T follicular helper cell (primary cell): ENCODE measurements at places on chromosomes 16 and 17.

- DNase-seq: no peak
These were observed 1.0 kb downstream of the TSPOAP1 start for GRCh38 chr17:58327363-58328194.

DNA sequence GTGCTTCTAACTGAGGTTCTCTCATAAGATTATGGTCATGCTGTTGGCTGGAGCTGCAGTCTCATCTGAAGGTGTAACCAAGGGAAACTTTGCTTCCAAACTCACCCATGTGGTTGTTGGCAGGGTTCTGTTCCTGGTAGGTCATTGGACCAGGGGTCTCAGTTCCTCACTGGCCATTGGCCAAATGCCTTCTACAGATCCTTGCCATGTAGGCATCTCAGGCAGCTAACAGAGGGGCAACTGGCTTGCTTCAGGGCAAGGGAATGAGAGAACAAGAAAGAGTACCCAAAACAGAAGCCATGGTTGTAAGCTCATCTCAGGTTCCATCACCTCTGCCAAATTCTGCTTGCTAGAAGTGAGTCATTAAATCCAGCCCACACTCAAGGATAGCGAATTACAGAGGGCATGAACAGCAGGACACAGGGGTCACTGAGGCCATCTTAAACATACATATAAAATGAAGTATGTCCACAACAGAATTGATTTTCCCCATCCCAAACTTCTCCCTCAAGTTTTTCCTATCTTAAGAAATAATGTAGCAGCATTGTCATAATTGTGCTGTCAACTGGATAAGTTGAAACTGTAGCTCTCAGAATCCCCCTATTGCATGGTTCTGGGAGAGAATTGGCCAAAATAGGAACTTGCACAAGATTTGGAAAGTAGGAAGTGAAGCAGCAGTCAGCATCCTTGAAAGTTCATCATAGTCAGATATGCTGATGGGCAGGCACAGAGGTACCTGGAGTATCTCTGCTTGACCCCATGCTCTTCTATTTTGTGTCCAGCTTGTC is 42.4 kb upstream of the CES5A start:
- no peak for DNase-seq

- no peak for DNase-seq
These were observed 7.3 kb upstream of the DDX52 start for GRCh38 chr17:37650419-37651003.

- no peak for DNase-seq
These were observed 22.5 kb upstream of the MYO1D start for GRCh38 chr17:32899236-32900013.

DNA sequence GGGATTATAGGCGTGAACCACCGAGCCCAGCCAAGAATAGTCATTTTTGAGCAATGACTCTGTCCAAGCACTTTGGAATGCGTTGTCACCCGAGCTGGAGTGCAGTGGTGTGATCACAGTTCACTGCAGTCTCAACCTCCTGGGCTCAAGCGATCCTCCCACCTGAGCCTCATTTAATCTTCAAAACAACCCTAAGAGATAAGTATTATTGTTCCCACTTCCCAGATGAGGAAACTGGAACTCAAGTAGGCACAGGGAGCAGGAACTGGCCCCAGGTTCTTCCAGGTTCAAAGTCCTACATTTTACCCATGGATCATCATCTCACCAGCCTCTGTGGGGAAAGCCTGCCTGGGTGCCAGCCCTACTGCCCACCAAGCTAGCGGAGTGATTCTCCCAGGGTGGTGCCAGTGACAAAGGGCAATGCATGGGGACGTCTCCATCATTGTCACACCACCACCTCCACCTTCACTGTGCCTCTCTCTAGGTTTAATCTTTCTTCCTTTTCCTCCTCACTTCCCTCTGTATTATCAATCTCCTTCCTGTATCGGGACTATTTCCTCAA is 11.3 kb upstream of the RNF157 start:
- DNase-seq: no peak

- no peak for DNase-seq
These were observed 1.0 kb downstream of the DCTN5 start for GRCh38 chr16:23642246-23642774.

DNA sequence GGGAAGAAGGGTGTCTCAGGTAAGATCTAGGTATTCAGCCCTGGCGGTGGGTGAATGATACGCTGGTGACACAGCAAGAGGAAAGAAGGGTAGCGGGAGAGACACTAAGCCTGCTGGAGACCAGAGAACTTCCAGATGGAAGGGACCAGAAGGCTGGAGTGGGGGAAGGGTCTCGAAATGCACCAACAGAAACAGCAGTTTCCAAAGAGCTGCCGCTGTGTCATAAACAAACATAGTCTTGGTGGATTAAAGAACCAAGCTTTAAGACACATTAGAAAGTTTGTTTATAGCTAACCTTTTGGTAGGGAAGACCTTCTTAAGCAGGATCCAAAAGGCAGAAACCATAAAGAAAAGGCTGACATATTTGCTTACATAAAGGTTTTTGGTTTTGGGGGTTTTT is 20.9 kb downstream of the TRPV3 start:
- DNase-seq: no peak

DNA sequence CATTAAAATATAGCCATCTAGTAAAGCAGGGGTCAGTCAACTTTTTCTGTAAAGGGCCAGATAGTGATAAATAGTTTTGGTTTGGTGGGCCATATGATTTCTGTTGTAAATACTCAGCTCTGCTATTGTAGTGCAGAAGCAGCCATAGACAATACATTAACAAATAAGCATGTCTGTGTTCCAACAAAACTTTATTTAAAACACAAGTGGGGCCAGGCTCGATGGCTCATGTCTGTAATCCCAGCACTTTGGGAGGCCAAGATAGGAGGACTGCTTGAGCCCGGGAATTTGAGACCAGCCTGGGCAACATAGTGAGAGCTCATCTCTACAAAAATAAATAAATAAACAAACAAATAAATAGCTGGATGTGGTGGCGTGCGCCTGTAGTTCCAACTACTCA is 60.8 kb upstream of the TANC2 start:
- no peak for DNase-seq

DNA sequence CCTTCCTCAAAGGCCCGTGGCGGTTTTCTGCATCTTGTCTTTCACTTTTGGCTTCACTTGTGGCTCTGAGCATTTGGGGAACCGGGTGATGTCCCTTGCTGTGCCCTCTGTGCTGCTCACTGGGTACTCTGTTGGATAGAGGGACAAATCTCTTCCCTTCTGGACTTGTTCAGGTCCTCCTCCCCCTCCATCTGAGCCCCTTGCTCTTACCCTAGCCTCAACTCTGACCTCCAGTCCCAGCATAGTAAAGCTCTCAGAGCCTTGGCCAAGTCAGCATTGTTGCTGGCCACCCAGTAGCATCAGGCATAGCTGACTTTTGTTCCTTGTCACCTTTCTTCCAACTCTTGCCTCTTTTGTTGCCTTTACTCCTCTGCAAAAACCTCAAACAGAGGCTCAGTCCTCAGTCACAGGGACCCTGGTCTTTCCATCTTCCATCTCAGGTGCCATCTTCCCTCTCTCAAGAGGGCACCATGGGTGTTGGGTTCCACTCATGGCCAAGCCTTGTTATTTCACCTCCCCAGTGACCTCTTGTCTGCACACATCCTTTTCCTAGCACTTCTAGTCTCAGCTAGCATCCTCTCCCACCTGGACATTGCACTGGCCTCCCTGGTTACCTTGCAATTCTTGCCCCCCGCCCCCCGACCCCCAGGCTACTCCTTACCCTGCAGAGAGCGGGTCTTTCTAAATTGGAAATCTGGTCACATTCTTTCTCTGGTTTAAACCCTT is 393 bp upstream of the PSMB10 start:
- DNase-seq: peak; percentile 65

DNA sequence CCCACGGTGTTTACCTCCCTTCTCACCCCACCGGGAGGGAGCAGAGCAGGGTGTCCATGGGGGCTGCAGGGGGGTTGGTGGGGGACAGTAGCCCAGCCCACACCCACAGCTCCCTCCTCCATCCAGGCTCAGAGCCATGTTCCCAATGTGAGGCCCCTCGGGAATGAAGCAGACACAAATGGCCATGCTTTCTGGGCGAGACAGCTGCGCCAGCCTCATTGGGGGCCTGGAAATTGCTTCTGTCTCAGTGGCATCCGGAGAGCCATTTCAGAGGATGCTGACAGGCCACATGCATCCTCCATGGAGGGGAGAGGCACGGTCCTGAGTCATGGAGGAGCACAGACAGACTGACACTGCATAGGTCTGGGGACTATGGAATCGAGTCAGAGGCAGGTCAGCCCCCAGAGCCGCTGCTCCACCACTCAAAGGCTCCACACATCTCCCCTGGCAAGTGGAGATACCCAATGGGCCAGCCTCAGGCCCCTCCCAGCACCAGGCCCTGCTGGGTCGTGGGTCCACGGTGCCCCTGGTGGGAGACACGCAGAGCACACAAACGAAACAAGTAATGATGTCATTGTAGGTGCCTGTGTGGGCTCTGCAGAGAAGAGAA is 59.6 kb upstream of the ENPP7 start:
- no peak for DNase-seq

DNA sequence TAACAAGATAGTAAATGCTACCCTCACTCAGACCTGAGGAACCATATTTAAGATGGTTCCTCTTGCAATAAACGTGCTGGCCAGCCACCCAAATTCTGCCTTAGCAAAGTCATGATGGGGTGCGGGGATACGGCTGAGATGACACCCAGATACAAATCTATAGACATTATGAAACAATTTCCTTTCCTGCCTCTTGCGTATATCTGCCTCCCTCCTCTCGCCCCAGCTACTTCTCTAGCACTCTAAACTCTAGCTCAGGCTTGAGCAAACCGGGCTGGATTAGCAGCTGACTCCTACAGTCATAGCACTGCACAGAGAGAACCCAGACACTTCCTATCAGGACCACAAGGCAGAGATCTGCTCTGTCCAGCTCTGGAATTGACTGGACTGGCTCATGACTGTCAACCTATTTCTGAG is 22.3 kb downstream of the CD300LF start:
- DNase-seq: no peak

GRCh38 chr17:54784305-54784704 is 116.3 kb upstream of the TOM1L1 start:
- DNase-seq: no peak

DNA sequence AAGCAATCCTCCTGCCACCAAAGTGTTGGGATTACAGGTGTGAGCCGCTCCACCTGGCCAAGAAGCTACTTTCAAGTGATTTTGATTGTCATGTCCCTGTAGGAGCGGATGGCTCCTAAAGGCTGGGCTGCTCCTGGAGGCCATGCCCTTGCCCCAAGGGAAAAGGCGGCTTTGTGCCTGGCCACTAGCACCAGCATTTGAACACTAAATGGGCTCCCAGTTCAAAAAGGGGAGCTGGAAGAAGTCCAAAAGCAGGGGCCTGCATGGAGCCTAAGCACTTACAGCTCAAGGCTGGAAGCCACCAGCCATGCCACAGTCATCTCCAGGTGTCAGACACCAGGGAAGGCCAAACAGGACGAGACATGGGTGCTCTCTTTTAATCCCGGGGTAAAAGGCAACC is 26.8 kb downstream of the SPHK1 start:
- no peak for DNase-seq

- DNase-seq: no peak
These were observed 3.6 kb downstream of the SOCS7 start for GRCh38 chr17:38355251-38355650.

GRCh38 chr17:12789075-12789480 is 220 bp upstream of the ARHGAP44 start:
- no peak for DNase-seq

DNA sequence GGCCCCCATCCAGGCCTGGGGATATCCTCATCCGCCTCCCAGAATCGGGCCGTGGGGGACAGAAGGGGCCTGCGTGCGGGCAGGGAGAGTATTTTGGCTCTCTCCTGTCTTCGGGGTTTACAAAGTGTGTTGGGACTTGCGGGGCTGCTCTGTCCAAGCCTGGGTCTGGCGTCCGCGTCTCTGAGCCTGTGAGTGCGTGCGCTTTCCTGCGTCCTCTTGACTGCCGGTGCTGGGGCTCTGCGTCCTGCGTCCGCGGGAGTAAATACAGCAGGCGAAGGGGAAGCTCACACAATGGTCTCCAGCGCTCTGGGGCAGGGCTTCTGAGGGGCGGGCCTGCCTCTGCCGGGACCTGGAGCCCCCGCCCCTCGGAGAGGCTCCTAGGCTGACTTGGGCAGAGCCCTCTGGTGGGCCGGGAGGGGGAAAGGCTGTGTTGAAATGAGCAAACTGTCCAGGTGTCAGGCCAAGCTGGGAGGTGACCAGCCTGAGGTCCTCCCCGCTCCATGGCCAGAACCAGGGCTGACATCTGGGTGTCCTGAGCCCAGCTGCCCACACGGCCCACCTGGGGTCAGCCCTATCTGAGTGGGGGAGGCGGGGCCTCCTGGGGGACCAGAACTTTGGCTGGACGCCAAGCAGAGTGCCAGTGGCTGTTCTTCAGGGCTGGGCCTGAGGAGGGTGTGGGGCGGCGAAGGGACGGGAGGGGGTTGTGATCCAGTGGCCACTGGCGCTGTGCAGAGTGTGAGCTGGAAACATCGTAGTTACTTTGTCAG is 233.6 kb downstream of the SEC14L1 start:
- peak; percentile 62 for DNase-seq

DNA sequence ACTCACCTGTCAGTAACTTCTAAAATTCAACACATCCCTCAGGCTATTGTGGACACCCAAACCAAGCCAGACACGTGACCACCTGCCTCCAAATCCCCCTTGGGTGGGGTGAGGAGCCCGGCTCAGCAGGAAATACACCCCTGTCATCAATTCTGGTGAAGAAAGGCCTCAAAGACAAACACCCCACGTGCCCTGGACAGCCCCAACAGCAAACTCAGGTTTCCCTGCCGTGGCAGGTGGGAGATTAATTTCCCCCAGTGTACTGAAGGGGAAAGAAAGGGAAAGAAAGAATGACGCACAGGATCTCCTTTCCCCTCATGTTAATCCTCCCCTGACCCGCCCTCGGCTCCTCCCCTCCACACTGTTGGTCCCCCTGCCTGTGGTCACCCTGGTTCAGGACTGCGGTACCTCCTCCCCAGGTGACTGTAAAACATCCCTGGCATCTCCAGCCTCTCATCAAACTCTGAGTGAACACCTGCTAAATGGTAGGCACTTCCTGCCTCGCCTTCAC is 98.3 kb downstream of the ZNF423 start:
- DNase-seq: no peak

DNA sequence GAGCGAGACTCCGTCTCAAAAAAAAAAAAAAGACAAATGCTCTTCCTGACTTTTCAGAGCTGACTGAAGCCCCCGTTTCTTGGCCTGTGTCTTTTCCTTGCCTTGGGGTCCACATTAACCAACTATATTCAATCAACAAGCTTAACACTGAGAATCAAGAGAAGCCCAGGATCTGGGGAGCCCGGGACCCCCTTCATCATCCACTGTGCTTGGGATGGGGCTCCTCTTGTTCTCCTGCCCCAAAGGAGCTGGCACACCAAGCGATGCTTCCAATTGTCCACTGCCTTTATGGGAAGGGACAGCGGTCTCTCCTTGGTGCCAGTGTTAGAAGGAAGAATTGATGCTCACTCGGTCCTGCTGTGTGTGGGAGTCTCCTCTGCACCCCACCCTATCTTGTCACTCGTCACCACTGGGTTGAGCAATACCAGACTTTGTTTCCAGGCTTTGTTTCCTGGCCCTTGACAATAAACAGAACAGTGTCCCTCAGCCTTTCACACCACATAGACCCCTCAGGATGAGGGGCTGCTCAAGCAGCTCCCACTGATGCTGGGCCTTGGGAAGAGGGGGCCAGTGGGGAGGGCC is 146.7 kb downstream of the KCNJ12 start:
- no peak for DNase-seq
